ENCODE measurements at places on chromosomes 16 and 17.

DNA sequence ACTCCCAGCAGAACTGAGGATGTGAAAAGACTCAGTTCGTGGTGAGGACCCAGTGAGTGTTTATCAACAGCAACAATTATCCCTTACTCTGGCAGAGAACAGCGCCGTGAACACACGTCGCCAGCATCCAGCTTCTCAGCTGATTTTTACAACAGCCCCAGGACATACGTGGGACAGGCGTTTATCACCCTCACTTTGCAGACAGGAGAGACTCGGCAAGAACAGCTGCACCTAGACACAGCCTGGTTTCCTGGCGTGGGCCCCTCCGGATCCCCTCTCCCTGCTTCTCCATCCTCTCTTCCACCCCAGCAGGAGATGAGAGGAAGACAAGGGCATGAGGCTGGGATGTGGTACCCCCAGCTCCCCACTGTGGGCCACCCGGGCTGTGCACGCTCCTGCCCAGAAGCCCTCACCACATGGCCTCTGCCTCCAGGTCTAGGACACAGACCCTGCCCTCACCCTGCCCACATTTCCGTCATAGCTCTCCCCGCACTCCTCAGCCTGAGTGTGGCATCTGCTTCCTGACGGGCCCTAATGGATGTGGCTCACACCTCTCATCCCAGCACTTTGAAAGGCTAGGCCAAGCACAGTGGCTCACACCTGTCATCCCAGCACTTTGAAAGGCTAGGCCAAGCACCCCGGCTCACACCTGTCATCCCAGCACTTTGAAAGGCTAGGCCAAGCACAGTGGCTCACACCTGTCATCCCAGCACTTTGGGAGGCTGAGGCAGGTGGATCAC, 17.5 kb downstream of the ABR start:
- no peak for DNase-seq

DNA sequence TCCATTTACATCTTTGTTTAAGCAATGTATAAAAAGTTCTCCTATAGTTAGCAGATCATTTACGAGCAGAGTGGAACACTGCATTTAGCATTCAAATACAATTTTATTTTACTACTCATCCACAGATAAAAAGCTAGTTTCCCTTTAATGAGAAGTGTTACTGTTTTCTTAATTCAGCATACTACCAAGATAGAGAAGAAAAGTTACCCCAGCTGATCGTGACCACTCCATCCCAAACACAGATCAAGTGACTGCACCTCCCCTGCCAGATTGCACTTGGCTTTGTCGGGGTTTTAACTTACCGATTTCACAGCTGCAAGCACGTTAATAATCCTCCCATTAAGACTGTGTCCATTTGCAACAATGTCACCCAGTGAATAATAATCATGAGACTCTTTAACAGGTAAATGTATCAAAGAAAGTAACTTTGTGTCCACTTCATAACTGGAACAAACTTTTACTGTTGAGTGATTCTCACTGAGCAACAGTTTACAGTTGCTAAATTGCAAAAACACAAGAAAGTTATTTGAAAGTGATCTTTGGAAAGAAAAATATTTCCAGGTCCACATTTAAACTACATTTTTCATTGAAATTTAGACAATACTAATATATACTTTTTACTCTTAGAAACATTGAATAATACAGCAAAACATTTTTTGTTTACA, 14.4 kb downstream of the MEIOB start:
- DNase-seq: no peak

DNA sequence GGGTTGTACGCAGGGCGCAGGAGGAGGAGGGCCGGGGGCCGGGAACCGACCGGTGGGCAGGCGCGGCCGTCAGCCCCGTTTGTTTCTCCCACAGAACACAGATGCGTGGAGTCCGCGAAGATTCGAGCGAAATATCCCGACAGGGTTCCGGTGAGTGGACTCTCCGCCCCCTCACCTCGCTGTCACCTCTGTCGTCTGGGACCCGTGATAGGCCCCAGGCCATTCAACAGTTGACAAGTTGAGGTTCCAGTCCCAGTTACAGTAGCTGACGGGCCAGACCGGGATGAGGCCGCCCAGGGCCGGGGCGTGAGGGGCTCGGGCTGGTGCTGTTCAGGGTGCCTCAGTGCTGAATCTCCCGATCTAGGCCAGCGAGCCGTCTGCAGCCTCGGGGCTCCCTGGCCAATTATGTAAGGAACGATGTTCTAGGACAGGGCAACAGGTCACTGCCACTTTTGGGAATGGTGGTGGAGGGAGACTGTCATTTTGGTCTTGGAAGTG, 628 bp downstream of the GABARAPL2 start:
- DNase-seq: no peak

DNA sequence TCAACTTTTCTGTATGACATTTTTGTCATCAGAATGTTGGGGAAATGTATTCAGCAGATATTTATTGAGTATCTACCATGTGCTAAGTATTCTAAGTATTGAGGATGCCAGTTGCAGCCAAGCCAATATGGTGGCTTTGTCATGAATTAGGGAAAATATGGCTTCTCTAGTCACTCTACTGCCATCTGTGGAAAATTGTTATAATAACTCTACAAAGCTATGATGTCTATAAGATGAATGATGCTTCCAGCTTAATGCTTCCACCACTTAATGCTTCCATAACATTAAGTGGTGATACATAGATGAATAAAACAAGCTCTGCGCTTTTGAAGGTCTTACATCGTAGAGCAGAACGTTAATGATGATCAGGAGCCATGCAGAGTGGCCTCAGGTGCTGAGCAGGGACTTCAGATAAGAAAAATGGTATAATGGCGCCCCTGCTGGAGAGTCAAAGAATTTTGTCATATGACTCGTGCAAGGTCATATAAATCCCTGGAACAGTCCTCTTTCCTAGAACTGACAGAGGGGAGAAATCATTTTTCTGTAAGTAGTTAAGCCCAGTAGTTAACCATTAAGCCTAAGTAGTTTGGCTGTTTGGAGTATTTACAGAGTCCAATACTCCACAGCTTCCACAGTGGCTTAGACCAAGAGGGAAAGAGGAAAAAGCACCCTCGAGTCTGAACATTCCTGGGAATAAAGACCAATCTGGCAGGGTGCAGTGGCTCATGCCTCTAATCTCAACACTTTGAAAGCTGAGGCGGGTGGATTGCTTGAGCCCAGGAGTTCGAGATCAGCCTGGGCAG, 2.7 kb upstream of the TMIGD1 start:
- DNase-seq: peak; percentile 75

GRCh38 chr17:80986046-80986445, 5.6 kb upstream of the CHMP6 start:
- DNase-seq: no peak

DNA sequence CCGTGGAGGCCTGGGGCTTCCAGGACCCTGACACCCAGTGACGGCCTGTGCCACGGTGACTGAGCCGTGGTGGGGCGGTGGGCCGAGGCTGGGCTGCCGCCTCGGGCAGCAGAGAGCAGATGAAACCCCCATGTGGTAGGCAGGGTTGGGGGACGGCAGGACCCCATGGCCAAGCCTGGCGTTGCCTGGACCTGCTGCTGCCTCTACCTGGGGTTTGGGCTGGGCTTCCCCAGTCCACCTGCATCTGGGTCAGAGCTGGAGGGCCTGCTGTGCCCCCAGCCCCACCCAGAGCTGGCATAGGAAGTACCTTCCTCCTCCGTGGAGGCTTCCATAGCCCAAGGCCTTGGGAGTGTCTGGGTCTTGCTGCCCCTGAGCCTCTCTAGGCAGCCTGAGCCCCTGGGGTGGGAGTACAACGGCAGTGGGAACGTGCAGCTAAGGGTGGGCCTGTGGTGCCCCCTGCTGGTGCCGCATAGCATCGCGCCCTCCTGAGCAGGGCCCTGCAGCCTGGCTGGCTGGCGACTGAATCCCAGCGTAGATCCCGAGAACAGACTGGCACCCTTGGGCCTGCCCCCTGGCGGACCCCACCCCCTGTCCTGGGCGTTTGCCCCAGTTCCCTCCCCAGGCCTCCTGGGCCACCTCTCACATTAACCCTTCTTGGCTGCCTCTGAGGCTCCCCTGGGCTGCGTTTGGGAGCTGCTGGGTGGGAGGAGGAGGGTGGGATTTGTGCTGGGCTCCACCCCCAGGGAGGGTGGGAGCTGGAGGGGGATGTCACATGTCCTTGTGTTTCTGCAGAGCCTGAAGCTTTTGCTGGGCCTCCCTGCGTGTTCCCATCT, 12.6 kb upstream of the ATP6V0C start:
- DNase-seq: peak; percentile 84

DNA sequence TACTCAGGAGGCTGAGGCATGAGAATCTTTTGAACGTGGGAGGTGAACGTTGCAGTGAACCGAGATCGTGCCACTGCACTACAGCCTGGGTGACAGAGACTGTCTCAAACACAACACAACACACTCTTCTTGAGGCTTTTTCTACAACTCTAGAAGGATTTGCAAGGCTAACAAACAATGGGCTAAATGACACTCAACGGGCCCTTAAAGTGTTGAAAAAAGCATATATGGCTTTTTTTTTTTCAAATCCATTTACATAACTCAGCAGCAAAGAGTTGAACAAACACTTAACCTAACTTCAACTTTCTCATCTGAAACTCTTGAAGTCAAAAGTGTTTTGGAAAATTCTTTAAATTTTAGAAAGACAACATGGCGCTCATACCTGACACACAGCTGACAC, 22.3 kb downstream of the CDR2 start:
- no peak for DNase-seq

DNA sequence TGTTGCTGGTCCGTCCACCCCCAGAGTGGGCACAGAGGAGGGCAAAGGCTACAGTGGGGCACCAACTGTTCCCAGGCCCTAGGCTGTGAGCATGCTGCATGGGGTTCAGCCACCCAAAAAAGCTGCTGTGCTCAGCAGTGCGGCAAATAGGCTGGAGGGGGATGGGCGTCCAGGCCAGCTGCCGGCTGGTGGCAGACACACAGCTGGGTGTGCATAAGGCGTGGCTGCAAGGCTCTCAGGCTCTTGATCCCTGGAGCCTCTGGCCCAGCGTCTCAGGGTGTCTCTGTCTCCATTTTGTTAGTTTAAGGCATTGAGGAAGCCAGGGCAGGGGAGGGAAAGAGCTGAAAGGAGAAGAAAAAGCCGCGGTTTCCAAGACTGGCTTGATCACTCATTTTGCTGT, 8.8 kb downstream of the RPL19 start:
- peak; percentile 30 for DNase-seq

DNA sequence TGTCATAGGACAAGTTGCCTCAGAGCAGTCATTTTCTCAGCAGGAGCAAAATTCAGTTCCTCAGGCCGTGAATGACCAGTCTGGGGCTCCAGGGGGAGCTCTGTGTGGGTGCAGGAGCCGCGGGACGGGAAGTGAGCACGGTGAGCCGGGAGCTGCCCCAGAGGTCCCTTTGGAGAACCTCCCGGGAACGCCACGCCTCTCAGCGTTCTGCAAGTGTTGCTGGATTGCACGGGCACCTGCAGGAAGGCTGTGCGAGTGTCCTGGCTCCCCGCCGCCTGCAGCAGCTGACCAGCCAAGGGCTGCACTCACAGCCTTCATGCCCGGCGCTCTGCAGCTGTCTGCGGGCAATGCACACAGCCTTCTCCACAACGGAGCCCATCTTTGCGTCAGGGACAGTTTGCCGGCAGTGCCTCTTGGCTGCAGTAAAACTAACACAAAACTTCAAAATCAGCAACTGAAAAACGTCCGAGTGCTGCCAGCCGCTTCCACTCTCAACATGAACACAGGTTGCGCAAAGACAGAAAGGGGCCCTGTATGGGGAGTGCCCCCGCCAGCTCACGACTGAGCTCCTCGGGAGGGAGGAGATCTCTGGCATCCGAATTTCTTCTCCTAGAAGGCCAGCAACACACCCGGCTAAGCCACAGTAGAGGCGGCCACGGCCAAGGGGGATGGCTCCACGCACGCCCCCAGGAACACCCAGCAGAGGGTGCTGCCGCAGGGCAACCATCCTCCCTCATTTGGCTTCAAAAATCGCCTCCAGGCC, 16.0 kb downstream of the NDUFAF8 start:
- DNase-seq: no peak

GRCh38 chr17:70675070-70675590, 505.8 kb downstream of the KCNJ2 start:
- DNase-seq: no peak

- no peak for DNase-seq
Measured at GRCh38 chr16:64121473-64121872, 1000.4 kb downstream of the CDH11 start.

DNA sequence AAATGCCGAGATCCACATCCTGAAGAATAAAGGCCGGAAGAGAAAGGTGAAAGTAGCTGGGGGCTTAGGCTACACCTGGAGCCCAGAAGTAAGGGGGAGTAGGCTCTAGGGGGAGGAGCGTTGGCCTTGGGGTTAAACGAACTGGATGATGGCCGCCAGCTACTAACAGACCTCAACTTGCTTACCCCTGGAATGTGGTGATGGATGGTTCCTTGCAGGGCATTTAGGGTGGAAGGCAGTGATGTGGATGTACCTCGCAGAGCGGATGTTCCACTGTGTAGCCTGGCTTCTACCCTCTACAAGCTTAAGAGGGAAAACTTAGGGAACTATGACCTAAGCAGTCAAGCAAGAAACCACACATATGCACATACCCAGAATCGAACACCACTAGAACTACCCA, 2.3 kb upstream of the MAZ start:
- no peak for DNase-seq

- DNase-seq: no peak
Measured at GRCh38 chr16:2487903-2488531, 13.1 kb downstream of the TBC1D24 start.

- DNase-seq: no peak
Measured at GRCh38 chr17:43359469-43360110, 39.2 kb upstream of the ARL4D start.

DNA sequence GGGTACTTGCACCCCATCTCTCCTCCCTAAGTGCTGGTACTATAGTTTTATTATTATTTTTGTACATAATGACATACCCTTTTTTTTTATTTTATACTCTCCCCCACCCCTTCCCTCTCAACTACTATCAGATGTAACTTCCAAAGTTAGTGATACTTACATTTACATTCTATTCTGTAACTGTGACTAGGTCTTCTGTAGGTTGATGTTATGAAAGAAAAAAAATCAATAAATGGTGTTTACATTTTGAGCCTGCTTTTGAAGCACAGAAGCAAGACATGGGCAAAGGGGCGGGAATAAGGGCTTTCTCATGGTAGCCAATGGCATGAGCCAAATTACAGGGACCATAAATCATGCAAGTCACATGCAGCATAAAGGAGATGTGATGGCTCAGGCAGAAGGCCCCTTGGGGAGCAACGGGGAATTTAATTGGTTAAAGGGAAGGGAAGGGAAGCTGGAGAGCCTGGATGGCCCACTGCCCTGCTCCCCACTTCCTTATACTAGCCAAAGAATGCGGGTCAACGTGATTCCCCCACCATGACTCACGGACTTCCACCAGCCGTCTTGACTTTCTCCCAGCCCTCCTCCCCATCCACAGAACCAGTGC, 2.4 kb upstream of the ACSF2 start:
- DNase-seq: no peak
